ENCODE measurements at places on chromosomes 7 and 10.

DNA sequence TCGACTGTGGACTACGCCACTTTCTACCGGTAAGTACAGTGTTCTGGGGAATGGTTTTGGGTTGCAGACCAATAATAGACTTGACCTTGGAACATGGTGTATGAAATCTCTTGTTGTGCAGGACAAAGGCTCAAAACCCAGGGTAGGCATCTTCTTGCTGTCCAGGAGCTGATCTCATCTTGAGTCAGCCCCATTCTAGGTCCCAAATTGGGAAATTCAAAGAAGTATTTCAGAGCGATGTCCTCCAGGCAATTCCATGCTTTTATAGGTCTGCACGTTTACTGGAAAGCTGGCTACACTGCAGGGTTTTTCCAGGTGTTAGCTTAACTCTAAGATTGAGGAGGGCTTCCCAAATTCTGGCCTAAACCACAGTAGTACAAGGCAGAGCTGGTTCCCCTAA is 180.7 kb downstream of the BMPER start:
- no peak for DNase-seq

DNA sequence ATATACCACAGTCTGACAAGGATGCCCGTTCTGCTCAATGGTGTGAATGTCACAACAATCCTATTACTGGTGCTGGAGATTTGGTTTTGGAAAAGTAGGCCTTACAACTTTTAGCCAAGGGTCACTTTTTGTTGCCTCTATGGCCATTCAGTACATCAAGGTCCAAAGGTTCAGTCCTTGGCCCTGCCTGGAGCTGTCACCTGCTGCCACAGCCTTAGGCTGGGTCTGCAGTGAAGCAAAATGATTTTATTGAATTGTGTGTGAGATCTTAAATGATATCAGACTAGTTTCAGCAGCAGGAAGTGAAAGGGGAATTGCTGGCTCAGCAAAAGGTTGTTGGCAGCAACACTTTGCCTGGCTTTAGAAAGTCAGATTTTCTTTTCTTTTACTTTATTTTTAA is 427.6 kb downstream of the THSD7A start:
- DNase-seq: no peak

DNA sequence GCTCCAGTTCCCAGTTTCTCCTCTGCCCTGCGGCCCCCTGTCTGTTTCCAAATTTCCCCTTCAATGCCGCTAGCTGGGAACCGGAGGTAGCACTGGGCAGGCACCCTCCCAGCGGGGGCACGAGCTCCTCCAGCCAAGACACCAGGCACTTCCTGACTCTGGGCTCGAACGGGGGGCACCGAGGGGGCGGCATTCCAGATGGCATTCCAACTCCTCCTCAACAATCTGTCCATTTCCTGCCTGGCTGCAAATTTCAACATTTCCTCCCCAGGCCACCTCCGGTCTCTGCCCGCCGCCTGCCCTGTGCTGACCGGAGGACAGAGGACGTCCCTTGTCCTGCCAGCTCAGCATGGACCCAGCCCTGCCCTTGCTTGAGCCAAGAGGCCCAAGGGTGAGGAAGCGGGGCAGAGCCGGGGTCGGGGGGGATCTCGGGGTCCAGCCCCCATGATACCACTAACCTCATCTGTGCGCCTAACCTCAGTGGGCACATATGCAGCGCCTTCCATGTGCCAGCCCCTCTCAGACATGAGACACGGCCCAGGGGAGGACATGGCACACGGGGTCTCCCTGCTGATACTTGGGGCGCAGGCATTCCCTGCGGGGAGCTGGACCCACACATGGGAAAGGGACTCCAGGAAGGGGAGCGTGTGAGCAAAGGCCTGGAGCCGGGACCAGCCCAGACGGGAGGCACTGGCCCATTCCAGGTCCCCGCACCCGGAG is 58.0 kb downstream of the PDGFA start:
- DNase-seq: no peak

DNA sequence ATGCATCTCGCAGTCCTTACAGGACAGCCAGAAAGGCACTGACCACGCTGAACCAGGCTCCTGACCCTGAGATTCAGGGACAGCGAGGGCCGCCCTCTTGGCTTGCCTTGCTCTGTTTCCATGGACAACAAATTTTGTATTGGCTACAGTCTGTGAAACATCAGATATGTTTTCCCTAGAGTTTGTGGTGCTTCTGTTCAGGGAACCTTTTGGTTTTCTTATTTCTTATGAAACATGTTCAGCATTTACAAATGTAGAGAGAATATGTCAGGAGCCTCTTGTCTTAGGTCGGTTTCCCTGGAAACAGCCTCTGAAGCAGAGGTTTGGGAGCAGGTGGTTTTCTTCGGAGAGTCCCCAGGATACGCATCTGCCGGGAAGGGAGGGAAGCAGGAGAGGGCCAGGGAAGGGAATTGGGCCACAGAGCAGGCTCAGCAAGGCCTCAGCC is 260.1 kb downstream of the CCDC3 start:
- DNase-seq: no peak

- DNase-seq: no peak
Measured at GRCh38 chr7:28520074-28521015, 108.0 kb downstream of the CREB5 start.

DNA sequence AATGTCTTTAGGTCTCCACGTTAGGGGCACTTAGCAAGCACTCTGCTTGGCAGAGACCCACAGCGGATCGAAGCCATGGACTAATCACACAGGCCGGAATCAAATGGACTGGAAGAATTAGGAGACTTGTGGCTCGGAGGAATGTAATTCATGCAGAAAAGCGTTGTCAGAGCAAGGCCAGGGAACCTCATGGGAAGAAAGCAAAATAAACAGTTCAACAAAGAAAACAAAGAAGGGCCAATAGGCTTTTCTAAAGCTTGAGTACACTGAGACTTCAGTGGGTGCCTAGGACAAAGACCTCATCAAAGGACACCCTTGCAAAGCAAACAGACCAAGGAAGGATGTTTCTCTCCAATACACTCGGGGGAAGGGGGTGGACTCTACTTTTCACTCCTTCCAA is 171.1 kb downstream of the GLI3 start:
- no peak for DNase-seq

DNA sequence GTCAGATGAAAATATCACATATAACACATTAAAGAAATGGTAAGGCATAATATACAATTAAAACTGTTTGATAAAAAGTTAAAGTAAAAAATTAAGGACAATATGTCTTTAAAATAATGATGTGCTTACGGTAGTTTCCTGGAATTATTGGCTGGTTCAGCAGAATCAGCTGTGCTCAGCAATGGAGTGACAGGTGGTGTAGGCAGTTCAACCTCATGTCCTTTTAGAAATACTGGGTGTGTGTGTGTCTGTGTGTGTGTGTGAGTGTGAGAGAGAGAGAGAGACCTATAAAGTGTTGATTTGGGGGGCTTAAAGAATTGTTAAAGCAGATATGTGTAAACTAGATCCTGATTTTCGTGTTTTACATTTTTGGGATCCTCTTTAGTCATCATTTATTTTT is 141.2 kb downstream of the ADAM22 start:
- DNase-seq: no peak

GRCh38 chr7:7327423-7327822 is 145.1 kb downstream of the C1GALT1 start:
- DNase-seq: no peak

- DNase-seq: peak; percentile 81
Measured at GRCh38 chr10:24477915-24478314, 245.8 kb downstream of the ARHGAP21 start.

GRCh38 chr7:33423646-33424020 is 294.3 kb downstream of the BBS9 start:
- no peak for DNase-seq

DNA sequence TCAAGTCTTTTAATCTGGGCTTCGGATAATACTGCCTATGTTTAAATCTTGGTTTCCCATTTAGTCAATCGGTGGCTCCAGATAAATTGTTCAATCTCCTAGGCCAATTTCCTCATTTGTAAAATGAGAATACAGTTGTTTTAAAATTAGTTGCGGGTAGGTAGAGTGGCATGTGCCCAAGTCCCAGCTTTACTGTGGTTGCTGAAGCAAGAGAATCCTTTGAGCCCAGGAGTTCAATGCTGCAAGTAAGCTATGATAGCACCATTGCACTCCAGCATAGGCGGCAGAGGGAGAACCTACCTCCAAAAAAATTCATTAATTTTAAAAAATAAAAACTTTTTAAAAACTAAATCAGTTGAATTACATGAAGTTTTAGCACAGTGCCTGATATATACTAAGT is 7.3 kb downstream of the RNF216 start:
- no peak for DNase-seq

GRCh38 chr10:91389636-91390512 is 20.3 kb upstream of the HECTD2 start:
- peak; percentile 45 for DNase-seq

DNA sequence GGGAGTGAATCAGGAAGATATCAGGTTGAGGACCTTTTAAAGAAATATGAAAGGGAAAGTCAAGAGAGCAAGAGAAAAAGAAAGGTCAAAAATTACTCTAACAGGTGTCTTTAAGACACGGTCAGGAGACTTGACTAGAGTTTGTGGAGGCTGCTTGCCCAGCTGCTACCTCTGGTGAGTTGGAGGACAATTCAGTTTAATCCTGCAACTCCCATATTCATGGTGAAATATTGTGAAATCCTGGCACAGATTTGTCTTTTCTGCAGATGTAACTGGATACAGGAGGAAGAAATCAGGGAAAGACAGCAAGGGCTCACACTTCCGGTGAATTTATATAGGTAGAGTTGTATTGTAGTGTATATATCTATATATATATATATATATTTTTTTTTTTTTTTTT is 93.5 kb downstream of the AKAP9 start:
- no peak for DNase-seq

All from spinal cord (tissue), 10 donors.